Activated CD4-positive, alpha-beta T cell treated with anti-CD3 and anti-CD28 coated beads, Interleukin-2, amount 10 ng/mL, durations not matched to agents 7 days and 5 days (primary cell): ENCODE measurements at places on chromosomes 3 and 15. TPM values are rescaled to one million over a fixed set of nuclear protein-coding genes. Genes with fewer than 3 reads are reported as not detected.
A peak's percentile ranks its signal among the peaks of the same experiment; 100 is the strongest.

DNA sequence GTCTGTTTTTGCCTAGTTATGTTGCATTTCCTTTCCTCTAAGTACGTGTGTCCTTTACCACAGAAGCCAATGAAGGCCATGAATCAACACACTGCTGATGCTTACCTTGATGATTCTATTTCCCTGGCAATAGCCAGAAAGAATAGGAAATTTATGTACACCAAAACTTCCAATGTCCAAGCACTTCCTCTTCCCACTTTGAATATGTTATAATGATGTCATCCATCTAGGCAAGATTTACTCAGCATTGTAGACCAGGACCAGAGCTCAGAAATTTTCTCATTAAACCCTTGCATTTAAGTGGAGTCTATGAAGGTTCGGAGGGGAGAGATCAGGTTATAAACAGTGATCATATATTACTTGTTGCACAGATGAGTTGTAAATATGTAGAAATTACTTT is 126.0 kb downstream of the THRB start:
- no peak overlapping the region for H3K4me3 ChIP-seq
- no peaks in the 10 kb centered on the region for H3K27me3 ChIP-seq
- no peaks in the 10 kb centered on the region for H3K4me1 ChIP-seq
- DNase-seq: no peak
- H3K27ac ChIP-seq: no peak overlapping the region

DNA sequence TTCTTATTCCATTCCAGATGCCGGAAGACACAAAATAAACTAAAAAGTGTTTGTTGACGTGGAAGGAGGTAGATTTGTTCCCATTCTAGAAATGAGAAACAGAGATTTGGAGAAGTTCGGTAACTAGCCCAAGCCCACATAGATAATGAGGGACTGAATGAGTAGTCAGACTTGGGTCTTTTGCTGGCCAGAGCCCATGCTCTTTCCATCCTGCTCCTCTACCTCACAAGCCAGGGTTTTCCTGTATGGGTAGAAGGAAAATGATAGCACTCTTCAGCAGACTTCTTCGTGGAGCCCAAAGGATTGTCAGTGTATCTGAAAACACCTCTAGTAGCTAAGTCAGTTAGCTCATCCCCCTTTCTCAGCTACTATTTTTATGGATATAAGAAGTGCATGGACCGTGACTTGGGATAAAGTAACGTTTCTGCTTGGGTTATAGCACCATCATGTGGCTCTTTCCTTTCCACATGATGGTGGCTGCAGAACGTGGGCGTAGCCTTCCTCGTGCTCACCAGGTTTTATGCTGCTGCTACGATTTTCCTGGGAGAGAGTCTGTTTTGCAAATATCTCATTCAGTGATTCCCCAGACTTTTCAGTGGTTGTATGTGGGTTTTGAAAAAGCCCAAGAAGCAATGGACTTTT is 84.6 kb downstream of the DGKG start:
- H3K27ac ChIP-seq: no peak overlapping the region
- H3K4me1 ChIP-seq: no peaks in the 10 kb centered on the region
- H3K27me3 ChIP-seq: peaks cover 7% of the 10 kb centered on the region
- DNase-seq: no peak

DNA sequence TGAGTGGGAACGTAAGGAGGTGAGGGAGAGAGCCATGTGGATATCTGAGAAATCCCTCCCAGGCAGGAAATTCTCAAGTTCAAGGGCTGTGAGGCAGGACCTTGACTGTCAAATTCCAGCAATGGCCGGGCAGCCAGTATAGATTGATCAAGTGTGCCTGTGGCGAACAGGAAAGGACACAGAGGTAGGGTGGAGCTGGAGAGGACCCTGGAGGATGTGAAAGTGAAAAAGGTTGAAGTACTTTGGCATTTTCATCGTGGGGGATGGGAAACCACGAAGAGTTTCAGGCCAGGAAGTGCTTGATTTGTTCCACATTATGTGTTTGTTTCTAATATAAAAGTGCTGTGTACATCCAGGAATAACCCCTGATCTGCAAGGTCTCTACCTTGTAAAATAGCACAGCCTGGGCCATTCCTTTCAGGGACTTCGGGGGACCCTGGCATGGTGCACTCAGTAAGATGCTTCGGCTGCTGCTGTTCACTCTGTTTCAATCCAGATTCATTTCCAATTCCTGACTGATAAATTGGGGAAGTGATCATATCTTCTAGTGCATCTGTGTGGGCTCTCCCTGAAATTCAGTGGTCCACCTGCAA is 156.6 kb downstream of the MCTP2 start:
- DNase-seq: peak; percentile 61
- no peaks in the 10 kb centered on the region for H3K27me3 ChIP-seq
- peaks cover 25% of the 10 kb centered on the region for H3K4me1 ChIP-seq
- peaks cover 10% of the 10 kb centered on the region for H3K36me3 ChIP-seq
- peak overlapping the region; percentile 80 for H3K27ac ChIP-seq

- H3K4me1 ChIP-seq: peaks cover 1% of the 10 kb centered on the region
- H3K36me3 ChIP-seq: no peaks in the 10 kb centered on the region
- no peak overlapping the region for H3K27ac ChIP-seq
- H3K27me3 ChIP-seq: peaks cover 3% of the 10 kb centered on the region
- DNase-seq: no peak
Observed at GRCh38 chr3:119329551-119329950, 35.4 kb downstream of the ARHGAP31 start.

DNA sequence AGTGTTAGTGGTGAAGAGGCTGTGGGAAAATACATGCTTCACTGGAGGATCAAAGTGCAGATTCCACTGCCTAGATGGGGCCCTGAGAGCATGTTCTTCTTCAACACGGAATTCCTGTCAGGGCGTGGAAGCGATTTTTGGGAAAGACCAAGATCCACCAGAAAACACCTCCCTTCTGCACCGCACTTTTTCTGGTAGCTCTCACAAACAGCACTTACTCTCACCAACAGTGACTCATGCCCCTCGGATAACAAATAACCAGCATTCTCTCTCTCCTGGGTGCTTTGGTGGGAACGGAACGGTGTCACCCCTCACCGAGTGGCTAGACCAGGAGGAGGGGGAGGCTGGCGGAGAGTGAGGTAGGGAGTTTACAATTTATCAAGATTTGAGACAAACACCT is 40.1 kb downstream of the ADAMTSL3 start:
- no peaks in the 10 kb centered on the region for H3K27me3 ChIP-seq
- H3K36me3 ChIP-seq: no peaks in the 10 kb centered on the region
- H3K4me1 ChIP-seq: no peaks in the 10 kb centered on the region
- H3K4me3 ChIP-seq: no peak overlapping the region
- no peak overlapping the region for H3K27ac ChIP-seq
- DNase-seq: no peak

GRCh38 chr3:106215047-106215446 is 346.2 kb upstream of the CBLB start:
- H3K27ac ChIP-seq: peak overlapping the region; percentile 28
- no peak overlapping the region for H3K4me3 ChIP-seq
- H3K4me1 ChIP-seq: peaks cover 28% of the 10 kb centered on the region
- DNase-seq: no peak

DNA sequence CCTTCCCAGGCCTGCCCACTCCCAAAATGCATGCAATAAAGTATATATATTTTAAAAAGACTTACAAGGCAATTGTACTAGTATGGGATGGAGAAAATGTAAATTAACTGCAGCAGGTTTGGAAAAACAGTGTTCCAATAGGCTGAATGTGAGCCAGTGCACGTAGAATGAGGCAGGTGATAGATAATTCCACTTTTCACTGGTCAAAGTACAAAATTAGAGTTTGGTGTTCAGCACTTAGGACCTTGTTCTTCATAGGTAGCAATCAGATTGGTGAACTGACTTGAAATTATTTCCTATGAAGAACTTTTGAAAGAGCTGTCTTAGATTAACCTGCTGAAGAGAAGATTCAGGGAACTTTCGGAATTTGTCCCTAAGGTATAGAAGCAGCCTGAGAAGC is 1.9 kb downstream of the WDR48 start:
- no peaks in the 10 kb centered on the region for H3K36me3 ChIP-seq
- no peak overlapping the region for H3K4me3 ChIP-seq
- H3K4me1 ChIP-seq: peaks cover 34% of the 10 kb centered on the region
- no peaks in the 10 kb centered on the region for H3K27me3 ChIP-seq
- no peak overlapping the region for H3K27ac ChIP-seq
- DNase-seq: no peak

DNA sequence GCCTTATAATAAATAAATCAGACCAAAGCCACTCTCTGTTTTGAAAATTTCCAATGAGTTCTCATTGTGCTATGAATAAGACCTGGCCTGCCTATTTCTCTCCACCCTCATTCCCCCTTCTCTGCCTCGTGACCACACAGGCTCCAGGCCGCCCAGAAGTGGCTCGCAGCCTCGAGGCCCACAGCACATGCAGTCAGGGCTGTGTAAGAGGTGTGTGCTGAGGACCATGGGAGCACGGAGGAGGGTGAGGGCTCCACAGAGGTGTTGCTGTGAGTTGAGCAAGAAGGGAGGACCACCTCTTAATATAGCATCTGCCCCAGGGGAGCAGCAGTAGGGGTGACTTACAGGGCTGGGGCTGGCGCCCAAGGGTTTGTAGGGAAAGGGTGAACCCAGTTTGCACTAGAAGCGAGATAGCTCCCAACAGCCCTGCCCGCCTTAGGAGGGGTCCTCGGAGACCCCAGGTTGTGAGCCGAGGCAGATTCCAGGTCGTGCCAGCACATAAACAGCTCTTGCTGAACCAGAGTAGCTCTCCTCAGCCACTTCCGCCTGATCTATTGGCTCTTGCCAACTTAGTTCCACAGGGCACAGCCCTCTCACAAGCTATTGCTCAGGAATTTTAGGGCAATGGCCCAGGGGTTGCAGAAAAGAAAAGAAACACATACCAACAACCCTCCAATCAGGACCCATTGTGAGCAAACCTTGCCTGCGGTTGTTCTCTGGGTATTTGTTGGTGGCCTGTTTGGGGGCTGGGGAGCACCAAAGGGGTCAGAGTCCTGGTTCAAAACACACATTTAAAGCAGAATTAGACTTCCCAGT is 117.7 kb downstream of the MYLK start:
- H3K4me1 ChIP-seq: no peaks in the 10 kb centered on the region
- H3K27me3 ChIP-seq: peaks cover 25% of the 10 kb centered on the region
- H3K27ac ChIP-seq: no peak overlapping the region
- DNase-seq: no peak
- no peaks in the 10 kb centered on the region for H3K36me3 ChIP-seq

- H3K4me3 ChIP-seq: no peak overlapping the region
- DNase-seq: no peak
- H3K27ac ChIP-seq: no peak overlapping the region
- H3K36me3 ChIP-seq: no peaks in the 10 kb centered on the region
Observed at GRCh38 chr3:35757991-35758757, 118.8 kb downstream of the ARPP21 start.

- no peaks in the 10 kb centered on the region for H3K27me3 ChIP-seq
- H3K4me3 ChIP-seq: no peak overlapping the region
- peaks cover 69% of the 10 kb centered on the region for H3K36me3 ChIP-seq
- DNase-seq: no peak
- peak overlapping the region; percentile 94 for H3K27ac ChIP-seq
Observed at GRCh38 chr15:67096546-67097294, 31.3 kb downstream of the SMAD3 start.

DNA sequence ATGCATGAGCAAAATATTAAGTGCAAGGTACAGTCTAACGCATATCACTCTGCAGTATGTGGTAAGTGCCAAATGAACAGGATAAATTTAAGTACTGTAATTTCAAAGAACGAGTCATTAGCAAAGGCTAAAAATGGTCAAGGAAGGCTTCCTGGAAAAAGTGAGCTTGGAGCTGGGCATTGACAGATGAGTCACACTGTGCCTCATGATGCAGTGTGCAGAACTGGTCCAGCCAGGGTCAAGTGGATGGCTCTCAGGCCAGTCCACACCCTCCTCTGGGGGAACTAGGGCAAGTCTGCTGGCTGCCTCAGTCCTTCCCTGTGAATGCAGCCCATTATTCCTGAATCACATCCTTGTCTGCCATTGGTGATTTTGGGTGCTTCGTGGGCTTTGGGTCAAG is 76.3 kb downstream of the CACNA1D start:
- H3K4me1 ChIP-seq: no peaks in the 10 kb centered on the region
- H3K27me3 ChIP-seq: peaks cover 6% of the 10 kb centered on the region
- no peak for DNase-seq
- no peak overlapping the region for H3K27ac ChIP-seq

DNA sequence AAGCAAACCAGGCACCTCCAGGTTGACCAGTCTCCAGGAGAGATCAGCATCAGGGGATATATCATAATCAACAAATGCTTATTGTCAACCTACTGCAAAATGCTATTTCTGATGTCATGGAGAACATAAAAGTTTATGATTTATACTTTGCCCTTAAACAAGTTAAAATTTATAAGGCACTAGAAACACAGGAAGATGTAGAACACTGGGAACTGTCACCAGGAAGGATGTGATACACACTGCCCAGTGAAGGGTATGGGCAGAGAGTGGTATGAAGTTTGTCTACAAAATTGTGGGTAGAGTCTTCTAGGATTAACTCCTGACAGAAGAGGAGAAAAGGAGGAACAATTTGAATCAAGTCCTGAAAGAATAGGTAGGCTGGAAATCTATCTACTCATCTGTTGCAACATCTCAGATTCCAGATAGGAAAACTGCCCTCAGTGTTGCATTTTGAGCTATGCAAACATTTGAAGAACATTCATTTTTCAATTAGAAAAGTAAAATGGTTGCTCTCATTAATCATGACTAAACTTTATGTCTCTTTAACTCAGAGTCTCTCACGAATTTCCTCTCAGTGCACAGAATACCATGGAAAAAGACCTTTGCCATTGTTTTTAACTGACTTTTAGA is 105.9 kb upstream of the SKOR1 start:
- H3K36me3 ChIP-seq: peaks cover 7% of the 10 kb centered on the region
- no peak for DNase-seq
- peaks cover under 1% of the 10 kb centered on the region for H3K4me1 ChIP-seq
- no peaks in the 10 kb centered on the region for H3K27me3 ChIP-seq
- no peak overlapping the region for H3K4me3 ChIP-seq
- H3K27ac ChIP-seq: no peak overlapping the region

GRCh38 chr3:183774631-183775030 is 50.7 kb downstream of the MAP6D1 start:
- no peaks in the 10 kb centered on the region for H3K27me3 ChIP-seq
- no peak for DNase-seq
- peaks cover 45% of the 10 kb centered on the region for H3K36me3 ChIP-seq
- H3K4me1 ChIP-seq: no peaks in the 10 kb centered on the region

DNA sequence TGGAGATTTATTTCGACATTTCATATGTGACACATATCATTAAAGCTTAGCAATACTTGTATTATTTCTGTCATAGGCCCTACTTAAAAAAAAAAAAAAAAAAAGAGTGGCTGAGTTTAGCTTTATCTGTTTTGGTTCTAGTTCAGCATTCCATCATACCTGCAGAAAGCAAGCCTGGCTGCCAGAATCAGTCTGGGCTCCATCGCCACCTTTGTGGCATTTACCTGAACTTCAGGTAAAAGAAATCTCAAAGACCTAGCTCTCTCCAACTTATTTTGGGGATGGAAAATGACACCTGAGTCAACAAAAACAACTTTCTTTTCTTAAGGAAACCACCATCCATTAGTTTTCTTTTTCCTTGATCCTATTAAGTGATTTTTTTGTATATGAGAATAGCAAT is 82.1 kb downstream of the NEK10 start:
- H3K27me3 ChIP-seq: no peaks in the 10 kb centered on the region
- no peaks in the 10 kb centered on the region for H3K36me3 ChIP-seq
- no peaks in the 10 kb centered on the region for H3K4me1 ChIP-seq
- DNase-seq: no peak
- H3K4me3 ChIP-seq: no peak overlapping the region

Gene KLHL40
- not detected for total RNA-seq

Gene RPN1
- 164 TPM for total RNA-seq

Gene HACD3
- 32.8 TPM for total RNA-seq

Gene RBMS3
- 0.25 TPM for total RNA-seq

Gene FBXL2
- not detected for total RNA-seq
